Central memory CD4-positive, alpha-beta T cell (primary cell): ENCODE measurements at places on chromosomes 12 and 14.

DNA sequence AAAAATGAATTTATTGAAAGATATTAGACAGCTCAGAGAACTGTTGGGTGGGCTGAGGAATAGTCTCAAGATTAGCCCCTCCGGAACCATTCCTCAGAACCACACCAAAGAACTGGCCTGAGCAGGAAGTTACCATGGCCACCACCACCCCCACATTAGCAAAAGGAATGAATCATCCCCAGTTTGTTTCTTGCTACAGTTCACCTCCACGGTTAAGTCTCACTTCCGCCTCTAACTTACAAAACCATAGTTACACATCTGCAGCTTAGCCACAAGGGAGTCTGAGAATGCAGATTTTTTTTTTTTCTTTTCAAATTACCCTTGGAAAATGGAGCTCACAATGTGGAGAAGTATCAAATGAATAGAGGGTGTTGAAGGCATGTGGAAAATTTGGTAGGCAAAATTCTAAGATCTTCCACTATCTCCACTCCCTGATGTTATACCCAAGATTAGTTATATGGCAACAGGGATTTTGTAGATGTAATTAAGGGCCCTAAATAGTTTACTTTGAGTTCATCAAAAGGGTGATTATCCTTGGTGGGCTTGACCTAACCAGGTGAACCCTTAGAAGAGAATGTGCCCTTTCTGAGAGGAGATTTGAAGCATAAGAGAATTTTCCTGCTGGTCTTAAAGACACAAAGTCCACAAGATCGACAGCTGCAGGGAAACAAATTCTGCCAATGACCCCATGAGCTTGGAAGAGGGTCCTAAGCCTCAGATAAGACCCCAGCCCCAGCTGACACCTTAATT lies 129.8 kb upstream of the KRR1 start:
- peak; percentile 5 for DNase-seq

- no peak for DNase-seq
Measured at GRCh38 chr12:88310666-88311065, 168.6 kb downstream of the TMTC3 start.

- no peak for DNase-seq
Measured at GRCh38 chr12:132243596-132244310, 85.6 kb downstream of the GALNT9 start.

GRCh38 chr14:83163016-83163415 lies 1629.4 kb upstream of the SEL1L start:
- no peak for DNase-seq

DNA sequence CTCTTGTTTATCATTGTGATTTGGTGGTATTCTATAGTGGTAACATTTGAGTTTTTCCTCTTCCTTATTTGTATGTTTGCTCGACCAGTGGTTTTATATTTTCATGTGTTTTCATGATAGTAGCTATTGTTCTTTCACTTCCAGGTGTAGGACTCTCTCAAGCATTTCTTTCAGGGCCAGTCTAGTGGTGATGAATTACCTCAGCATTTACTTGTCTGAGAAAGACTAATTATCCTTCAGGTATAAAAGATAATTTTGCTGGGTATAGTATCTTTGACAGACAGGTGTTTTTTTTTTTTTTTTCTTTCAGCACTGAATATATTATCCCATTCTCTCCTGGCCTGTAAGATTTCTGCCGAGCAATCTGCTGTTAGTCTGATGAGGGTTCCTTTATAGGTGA lies 35.0 kb upstream of the CCND2 start:
- no peak for DNase-seq

GRCh38 chr14:64061706-64062105 lies 208.9 kb downstream of the SYNE2 start:
- DNase-seq = no peak

DNA sequence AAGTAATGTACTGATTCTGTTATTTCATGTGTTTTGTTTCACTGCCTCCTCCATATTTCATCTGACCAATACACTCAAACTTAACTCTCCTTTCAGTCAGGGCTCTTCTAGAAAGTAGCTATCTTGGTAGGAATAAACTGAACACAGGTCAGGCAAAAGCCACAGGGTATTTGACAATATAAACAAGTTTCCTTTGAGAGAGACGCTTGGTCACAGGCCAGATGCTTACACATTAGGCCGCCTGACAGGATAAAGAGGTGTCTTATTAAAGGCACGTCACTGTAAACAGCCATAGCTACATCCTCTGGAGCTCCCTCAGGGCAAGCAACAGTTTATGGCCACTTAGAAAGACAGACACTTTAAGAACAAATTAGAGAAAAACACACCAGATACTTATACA lies 607.5 kb downstream of the SLC6A15 start:
- DNase-seq = no peak

- DNase-seq = no peak
Measured at GRCh38 chr12:92735131-92735721, 32.4 kb downstream of the PLEKHG7 start.

GRCh38 chr14:92570674-92571262 lies 57.2 kb downstream of the RIN3 start:
- DNase-seq = no peak

DNA sequence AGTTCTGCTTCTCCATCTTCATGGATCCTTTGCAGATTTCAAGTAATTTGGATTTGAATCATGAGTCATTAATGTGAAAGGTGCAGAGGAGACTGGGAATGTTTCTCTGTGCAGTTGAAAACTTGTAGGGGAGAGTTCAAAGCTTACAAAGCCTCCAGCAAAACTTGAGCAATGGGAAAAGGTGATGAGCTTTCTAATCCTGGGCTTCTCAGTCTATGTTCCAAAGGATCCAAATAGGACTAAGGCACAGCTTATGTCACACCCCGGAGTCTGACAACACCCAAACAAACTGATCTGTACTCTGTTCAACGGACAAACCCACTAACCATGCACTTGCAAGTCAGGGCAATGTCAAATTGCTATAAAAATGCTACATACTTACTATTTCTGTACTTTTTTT lies 134.8 kb downstream of the DUSP6 start:
- no peak for DNase-seq

GRCh38 chr14:30002859-30003258 lies 75.2 kb upstream of the PRKD1 start:
- DNase-seq = no peak

- no peak for DNase-seq
Measured at GRCh38 chr12:85147331-85147730, 111.2 kb downstream of the LRRIQ1 start.

- no peak for DNase-seq
Measured at GRCh38 chr14:105858676-105859025, 332.3 kb downstream of the TMEM121 start.

GRCh38 chr12:9906873-9907272 lies 25.3 kb downstream of the CLEC2A start:
- peak; percentile 53 for DNase-seq

- no peak for DNase-seq
Measured at GRCh38 chr14:90388437-90388836, 8.4 kb upstream of the CALM1 start.
